Liver (tissue), 10 donors: ENCODE measurements at places on chromosomes 3 and 15. TPM values are rescaled to one million over a fixed set of nuclear protein-coding genes. Genes with fewer than 3 reads are reported as not detected.

UNC13C gene
- total RNA-seq, result not detected

C3orf85 gene
- total RNA-seq, result 8.5 TPM

GPR27 gene
- total RNA-seq, result 0.65 TPM

IL5RA gene
- 0.08 TPM for total RNA-seq

ZNF502 gene
- 2.1 TPM for total RNA-seq

C2CD4B gene
- 0.59 TPM for total RNA-seq

GRCh38 chr15:62824111-62825015, 218.2 kb upstream of the TPM1 start:
- H3K27me3 ChIP-seq, result no peaks in the 10 kb centered on the region
- H3K4me3 ChIP-seq, result no peak overlapping the region
- peaks cover 23% of the 10 kb centered on the region for H3K4me1 ChIP-seq
- no peaks in the 10 kb centered on the region for H3K36me3 ChIP-seq

DNA sequence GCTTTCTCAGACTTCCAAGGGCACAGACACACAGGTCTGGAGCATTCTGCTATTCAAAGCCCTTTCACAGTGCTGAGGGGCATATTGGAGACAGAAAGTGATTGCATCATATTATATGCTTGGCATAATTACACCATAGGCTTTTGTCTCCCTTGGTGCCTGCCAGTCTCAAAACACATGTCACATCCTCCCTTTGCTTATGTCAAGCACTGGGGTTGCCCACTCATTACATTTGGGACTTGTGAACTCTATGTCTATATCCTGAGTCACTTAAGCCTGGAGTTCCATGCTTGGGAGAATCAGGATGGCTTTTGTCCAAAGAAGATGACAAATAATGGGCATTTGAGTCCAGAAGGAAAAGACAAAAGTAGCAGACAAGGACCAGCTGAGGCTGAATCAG, 12.3 kb upstream of the PDZRN3 start:
- H3K4me1 ChIP-seq, result no peaks in the 10 kb centered on the region
- no peak for DNase-seq
- H3K27ac ChIP-seq, result no peak overlapping the region
- H3K4me3 ChIP-seq, result no peak overlapping the region
- no peaks in the 10 kb centered on the region for H3K36me3 ChIP-seq
- H3K27me3 ChIP-seq, result no peaks in the 10 kb centered on the region

GRCh38 chr15:82807920-82808633, 1.4 kb upstream of the WHAMM start:
- H3K4me3 ChIP-seq, result no peak overlapping the region
- H3K27me3 ChIP-seq, result no peaks in the 10 kb centered on the region
- no peak overlapping the region for H3K27ac ChIP-seq
- peaks cover 19% of the 10 kb centered on the region for H3K4me1 ChIP-seq
- no peak for DNase-seq

DNA sequence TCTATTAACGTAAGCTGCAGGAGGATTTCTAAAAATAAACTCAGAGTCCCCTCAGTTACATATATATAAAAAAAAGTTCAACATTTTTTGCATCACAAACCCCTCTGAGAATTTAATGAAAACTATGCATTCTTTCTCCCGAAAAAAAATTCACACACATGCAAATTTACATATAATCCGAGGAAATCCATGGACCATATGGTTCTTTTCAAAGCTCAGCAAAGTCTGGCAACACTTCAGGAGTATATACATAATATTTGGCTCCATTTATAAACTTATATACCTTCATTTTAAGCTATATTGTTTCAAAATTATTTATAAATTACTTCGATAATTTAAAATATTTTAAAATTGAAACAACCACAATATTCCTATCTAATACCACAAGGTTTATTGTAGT, 140.7 kb upstream of the PLXND1 start:
- no peak overlapping the region for H3K4me3 ChIP-seq
- H3K27me3 ChIP-seq, result no peaks in the 10 kb centered on the region
- no peaks in the 10 kb centered on the region for H3K36me3 ChIP-seq
- no peaks in the 10 kb centered on the region for H3K4me1 ChIP-seq
- no peak for DNase-seq

DNA sequence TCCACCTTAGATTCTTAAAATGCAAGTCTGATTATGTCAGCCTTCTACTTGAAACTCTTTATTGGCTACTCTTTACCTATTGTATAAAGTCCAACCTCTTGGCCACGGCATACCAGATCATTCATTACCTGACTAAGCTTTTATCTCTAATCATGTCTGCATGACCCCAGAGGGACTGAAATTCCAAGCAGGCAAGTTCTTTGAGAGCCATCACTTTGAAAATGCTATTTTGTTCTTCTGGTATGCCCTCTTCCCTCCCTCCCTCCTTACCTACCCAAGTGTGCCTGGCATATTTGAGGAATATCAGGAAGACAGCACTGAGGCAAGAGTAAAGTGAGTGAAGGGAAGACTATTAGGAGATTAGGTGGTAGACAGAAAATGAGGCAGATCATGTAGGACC, 57.5 kb downstream of the KCNMB2 start:
- DNase-seq, result no peak
- H3K4me3 ChIP-seq, result no peak overlapping the region
- H3K27me3 ChIP-seq, result no peaks in the 10 kb centered on the region
- H3K27ac ChIP-seq, result no peak overlapping the region
